ENCODE measurements at places on chromosomes 2 and 18. TPM values are rescaled to one million over a fixed set of nuclear protein-coding genes. Genes with fewer than 3 reads are reported as not detected.

DNA sequence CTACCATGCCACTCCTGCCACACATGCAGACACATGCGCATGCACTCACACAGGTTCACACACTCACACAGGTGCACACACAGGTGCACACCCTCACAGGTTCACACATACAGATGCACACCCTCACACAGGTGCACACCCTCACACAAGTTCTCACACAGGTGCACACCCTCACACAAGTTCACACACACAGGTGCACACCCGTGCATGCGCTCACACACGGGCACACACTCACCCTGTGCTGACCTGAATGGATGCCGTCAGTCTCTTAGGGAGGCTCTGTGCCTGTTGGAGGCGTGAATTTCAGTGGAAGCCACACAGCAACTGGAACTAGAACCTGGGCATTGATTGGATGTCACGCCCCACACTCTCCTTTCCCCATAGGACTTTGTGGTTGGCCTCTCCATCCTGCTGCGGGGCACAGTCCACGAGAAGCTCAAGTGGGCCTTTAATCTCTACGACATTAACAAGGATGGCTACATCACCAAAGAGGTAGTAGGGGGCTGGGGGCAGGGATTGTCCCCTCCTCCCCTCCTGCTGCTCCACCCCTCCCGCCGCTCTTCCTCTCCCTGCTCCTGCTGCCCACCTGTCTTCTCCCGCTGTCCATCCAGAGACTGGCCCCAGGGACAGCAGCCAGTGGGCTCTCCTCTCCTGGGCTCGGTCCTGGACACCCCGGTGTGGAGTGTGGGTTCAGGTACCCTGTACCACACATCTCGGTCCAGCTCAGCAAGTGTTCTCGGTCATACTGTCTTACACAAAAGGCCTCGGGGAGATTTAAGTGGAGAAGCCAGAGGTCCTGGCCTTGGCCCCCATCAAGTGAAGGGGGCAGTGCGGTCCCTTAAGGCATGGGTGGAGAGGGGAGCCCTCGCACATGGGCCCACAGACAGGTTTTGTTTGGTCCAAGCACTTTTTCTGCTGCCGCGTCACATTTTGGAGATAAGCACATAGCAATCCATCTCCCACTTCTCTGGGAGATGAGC lies 21.0 kb upstream of the FAHD2A start:
- DNase-seq, result no peak

DNA sequence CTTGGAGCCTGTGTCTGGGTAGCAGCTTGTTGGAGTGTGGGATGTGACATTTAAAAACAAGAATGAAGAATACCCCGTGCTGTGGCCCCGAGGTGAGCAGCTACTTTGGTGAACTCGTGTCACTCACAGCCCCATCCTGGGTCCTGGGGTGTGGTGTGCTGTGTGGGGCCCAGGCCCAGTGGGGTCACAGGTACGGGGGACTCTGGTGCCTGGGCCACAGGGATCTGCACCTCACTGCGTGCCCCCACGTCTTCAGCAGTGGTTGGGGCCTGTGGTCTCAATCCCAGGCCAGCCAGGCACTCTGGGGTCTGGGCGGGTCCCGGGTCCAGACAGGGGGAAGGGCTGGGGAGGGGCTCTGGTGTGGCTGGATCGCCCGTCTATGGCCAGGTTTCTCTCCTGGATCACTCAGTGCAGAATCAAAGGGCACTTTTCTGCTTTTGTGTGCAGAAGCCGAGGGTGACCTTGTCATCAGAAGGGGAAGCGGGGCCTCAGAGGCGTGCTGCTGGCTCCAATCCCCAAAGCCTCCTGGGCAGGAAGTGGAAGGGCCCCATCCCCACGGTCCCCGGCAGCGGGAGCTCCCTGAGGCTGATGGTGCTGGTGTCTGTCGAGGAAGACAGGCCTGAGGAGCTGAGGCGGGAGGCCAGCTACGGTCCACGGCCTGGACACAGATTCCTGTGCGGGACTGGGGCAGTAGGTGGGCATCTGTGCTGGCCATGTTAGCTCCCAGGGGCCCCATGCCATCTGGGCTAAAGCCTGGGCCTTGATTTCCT lies 1.4 kb downstream of the GPR35 start:
- DNase-seq, result no peak

E2F6 gene
- 29.8 TPM for total RNA-seq

APCDD1 gene
- not detected for total RNA-seq

DNA sequence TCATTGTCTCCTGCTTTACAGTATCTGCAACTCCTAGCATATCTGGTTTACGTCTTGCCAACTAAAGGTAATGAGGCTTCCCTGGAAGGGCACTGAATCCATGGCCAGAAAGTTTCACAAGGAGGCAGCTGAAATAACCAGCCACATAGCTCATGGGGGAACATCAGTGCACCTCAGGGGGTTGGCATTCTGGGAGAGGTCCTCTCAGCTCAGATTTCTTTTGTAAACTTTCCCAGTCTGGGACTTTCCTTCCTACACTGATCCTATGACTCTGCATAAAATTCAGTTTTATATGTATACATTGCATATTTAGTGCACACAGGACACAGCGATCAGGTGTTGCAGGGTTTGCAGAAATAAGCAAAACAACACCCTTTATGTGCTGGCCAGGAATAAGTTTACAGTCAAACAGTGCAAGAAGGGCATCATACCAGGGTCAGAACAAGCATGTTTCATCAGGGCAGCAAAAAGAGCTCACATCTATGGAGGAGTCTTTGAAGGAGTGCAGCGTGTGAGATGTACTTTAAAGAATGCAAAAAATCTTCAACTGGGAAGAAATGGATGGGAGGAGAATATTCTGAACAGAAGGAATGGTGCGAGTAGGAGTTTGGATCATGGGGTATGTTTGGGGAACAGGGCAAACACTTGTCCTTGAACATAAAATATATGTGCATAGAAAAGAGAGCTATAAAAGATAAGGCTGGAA lies 240.6 kb upstream of the RAB12 start:
- no peak for DNase-seq

M1AP gene
- total RNA-seq, result not detected

Measured in NCI-H460 (cell line).